ENCODE measurements at places on chromosomes 1 and 21.

- DNase-seq = peak; percentile 76
Measured at GRCh38 chr1:42756956-42757891, 9.6 kb downstream of the P3H1 start.

GRCh38 chr1:25694167-25695007, 77.8 kb downstream of the MAN1C1 start:
- peak; percentile 22 for DNase-seq

GRCh38 chr1:57623791-57624538, 200.1 kb upstream of the DAB1 start:
- no peak for DNase-seq

DNA sequence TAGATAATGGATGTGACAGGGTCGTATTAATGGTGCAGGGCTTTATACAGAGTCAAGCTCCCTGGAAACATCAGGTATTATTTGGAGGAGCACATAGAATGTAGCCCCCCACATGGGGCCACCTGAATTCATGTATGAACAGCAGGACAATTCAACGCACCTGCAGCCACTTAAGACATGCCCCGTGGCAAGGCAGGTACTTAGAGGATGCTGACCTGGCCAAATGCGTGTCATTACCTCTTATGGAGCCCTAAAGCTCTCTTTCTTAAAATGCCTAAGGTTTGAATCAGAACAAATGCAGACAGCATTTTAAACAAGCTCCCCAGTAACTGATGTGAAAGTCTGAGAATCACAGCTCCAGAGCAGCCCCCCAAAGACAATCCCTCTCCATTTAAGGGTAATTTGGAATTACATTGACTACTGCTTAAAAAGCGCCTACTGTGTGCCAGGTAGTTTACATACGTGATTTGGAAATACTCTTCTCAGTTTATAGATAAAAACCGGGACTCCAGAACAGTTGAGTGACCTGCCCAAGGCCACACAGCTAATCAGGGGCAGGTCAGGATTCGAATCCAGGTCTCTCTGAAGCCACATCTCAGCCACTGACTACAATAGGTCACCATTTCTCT, 71.0 kb upstream of the KLHDC7A start:
- peak; percentile 12 for DNase-seq

GRCh38 chr1:211735208-211736170, 60.1 kb upstream of the NEK2 start:
- peak; percentile 90 for DNase-seq

- DNase-seq = no peak
Measured at GRCh38 chr1:72439036-72439435, 156.7 kb upstream of the NEGR1 start.

GRCh38 chr1:15411593-15412137, 2.0 kb downstream of the EFHD2 start:
- no peak for DNase-seq

GRCh38 chr1:229253151-229253974, 17.5 kb upstream of the RAB4A start:
- DNase-seq = peak; percentile 99

DNA sequence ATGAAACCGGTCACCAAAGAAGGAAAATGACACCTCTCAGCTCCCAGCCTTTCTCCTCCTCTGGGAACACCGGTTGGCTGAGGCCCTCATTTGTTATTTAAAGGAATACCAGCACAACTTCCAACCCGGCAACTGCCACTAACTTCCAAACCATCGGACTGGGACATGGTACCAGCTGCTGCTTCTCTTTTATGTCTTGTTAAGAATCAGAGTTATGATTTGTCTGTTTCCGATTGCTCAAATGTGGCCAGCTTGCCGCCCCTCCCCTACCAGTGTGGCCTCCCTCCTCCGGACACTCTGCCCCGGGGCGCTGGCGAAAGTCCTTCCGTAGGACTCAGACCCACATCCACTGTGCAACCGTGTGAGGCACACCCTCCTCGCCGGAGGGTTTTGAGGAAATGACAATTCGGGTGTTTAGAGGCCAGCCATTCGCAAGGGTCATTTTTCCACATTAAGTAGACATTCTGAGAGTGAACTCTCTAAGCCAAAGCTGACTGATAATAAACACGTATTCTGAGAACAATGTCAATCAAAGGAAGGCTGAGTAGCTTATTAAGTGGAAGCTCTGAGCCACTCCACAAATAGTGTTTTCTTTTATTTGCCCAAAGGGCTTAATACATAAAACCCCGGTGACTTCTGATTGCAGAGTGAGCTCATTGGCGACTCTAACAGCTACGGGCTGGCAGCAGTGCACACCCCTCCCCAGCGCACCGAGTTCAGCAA, 5.5 kb downstream of the RIPK4 start:
- DNase-seq = peak; percentile 74

DNA sequence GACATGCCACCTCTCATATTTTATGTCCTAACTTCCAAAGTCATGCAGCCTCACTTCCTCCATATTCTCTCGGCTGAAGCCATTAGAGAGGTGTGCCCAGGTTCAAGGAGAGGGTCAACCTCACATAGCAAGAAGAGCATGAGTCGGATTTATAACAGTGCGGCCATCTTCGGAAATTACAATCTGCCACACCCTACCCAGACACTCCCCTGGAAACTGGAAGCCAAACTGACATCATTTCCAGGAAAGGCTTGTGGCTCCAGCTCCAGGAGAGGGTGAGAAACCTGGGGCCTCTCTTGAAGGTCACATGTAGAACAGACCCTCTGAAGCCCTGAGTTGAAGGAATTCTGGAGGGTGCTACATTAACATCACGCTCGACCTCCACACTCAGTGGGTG, 73.5 kb downstream of the RRAGC start:
- DNase-seq = no peak

GRCh38 chr1:38898653-38899230, 17.4 kb upstream of the GJA9 start:
- DNase-seq = no peak

DNA sequence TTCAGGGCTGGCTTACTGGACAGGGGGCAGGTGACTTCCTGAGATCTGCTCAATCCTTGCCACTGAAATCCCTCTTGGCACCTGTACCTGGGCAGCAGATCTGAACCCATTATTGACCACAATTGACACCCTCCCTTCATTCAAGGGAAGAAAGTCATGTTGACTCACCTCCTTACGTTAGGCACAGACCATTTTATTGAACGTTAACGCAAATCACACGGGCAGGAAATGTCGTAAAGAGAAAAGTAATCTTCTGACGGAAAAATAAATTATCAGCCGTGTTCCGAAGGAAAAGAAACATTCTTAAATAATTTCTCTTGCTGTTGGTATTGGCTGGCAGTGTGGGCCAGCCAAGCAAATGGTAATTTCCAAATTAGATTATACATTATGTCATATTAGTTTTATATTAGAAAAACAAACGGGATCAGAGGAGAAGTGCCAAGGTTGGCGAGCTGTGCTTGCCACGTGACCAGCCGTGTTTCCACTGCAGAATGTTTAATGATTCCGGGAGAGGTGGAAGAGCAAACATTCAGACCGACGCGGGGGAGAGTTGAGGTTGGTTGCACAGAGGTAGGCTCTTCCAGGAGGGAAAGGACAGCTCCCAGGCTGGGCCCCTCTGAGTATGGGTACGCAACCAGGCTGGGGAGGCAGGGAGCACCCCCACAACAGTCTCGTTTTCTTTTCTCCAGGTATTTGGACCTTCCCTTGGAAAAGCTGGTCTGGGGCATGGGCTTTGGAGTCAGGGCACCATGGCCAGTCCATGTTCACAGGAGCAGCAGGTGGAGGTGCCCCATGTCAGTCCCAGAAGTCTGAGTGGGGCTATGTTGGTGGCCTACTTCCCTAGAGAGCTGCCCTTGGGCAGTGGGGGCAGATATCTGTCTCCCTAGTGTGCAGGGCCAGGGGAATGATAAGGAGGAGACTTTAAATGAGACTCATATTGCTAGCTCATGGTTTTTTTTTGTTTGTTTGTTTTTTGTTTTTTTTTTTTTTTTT, 121.1 kb downstream of the FOXD2 start:
- peak; percentile 81 for DNase-seq

- peak; percentile 42 for DNase-seq
Measured at GRCh38 chr1:2208309-2209239, 14.0 kb upstream of the FAAP20 start.

- DNase-seq = no peak
Measured at GRCh38 chr21:32844076-32844475, 72.5 kb upstream of the PAXBP1 start.

- DNase-seq = no peak
Measured at GRCh38 chr1:38772026-38772425, 87.5 kb downstream of the RRAGC start.

DNA sequence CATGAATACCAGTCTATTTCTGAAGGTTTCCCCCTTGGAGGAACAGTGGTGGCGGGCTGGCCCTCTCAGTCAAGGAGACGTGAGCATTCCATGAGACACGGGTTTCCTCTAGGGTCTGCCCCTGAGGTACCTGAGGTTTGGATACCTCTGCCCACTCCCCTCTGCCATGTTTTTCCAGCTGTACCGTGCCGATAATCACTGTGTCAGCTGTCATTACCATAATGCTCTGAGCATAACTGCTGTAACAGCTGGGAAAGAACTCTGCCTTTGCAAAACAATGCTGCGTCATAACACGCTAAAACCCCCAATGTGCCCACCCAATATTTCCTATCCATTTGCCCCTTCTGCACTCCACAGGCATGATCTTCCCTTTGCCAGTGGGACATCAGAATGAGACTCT, 425.1 kb downstream of the KIF26B start:
- no peak for DNase-seq

DNA sequence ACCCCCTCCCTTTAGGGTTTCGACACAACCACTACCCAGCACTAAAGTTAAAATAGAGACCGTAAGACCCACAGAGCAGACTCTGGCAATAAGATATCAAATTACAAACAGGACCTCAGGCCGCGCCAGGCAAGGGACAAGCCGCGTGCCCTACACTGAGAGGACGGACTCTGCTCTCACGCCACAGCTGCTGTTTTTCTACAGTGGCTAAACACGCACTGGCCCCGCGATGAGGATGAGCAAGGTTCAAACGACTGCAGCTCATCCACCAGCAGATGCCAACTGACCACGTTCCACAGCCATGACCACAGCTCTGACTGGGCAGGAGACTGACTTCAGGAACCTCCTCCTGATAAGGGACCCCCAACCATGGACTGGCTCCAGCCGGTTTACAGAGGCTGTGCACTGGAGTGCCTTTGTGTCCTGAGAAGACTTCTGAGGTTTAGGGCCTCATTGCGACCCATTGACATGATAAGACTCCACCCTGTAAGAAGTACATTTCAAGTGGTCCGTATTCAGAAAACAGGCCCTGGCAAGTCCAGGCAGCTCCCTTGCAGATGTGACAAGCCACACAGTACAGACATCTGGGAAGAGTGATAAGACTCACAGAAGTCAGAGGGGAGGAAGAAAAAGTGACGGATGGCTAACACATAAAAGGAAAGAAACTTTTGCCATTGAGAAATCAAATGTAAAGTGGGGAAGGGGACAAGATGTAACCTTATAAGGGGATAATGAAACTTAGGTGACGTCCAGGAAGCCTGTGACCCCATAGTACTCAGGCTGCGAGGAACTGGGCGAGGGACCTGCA, 1.5 kb upstream of the KRTAP10-6 start:
- DNase-seq = peak; percentile 50

GRCh38 chr1:63624911-63625310, 31.7 kb downstream of the PGM1 start:
- DNase-seq = no peak

- no peak for DNase-seq
Measured at GRCh38 chr1:230047114-230047865, 19.7 kb upstream of the GALNT2 start.

DNA sequence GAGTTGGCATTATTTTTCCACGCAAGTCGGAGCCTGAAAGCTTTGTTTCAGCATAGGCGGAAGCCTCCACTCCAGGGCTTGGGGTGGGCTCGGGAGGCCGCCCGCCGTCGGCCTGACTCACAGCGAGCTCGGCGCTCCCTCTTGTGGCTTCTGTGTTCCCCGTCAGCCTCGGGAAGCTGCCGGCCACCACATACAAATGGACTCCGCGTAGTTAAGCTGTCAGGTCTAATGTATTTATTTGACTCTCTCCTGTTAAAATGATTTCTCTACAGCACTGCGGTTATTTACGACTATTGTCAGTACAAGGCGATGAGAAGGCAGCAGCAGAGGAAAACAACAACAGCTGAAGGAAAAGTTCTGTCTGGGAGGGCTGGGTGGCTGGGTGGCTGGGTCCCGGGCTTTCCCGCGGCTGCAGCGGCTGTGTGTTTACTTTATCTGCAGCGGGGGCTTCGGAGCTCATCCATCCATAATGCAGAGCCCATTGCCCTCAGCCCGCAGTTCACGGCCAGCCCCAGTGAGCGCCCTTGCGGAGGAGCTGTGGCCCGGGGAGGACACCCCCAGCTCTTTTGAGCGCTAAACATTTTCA, 375.7 kb upstream of the CAMK1G start:
- DNase-seq = peak; percentile 84

- DNase-seq = no peak
Measured at GRCh38 chr1:166900987-166901386, 24.9 kb upstream of the TADA1 start.
